ENCODE measurements at places on chromosomes 5 and 9.
A peak's percentile ranks its signal among the peaks of the same experiment; 100 is the strongest.

- no peak for DNase-seq
These were observed 56.6 kb downstream of the KCNN2 start for GRCh38 chr5:114418176-114419066.

- DNase-seq, result no peak
These were observed 630.3 kb downstream of the ISL1 start for GRCh38 chr5:52013523-52013922.

GRCh38 chr9:126500600-126501382, 112.9 kb upstream of the LMX1B start:
- peak; percentile 23 for DNase-seq

GRCh38 chr5:168152660-168153059, 138.8 kb upstream of the WWC1 start:
- DNase-seq, result peak; percentile 51

DNA sequence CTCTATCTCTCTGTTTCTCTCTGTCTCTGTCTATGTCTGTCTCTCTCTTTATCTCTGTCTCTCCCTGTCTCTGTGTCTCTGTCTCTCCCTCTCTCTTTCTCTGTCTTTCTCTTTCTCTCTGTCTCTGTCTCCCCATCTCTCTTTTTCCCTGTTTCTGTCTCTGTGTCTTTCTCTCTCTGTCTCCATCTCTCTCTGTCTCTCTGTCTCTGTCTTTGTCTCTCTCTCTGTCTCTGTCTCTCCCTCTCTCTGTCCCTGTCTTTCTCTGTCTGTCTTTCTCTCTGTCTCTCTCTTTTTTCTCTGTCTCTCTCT, 2.1 kb upstream of the SLC6A19 start:
- no peak for DNase-seq

GRCh38 chr5:54095969-54096368, 214.4 kb downstream of the ARL15 start:
- no peak for DNase-seq

DNA sequence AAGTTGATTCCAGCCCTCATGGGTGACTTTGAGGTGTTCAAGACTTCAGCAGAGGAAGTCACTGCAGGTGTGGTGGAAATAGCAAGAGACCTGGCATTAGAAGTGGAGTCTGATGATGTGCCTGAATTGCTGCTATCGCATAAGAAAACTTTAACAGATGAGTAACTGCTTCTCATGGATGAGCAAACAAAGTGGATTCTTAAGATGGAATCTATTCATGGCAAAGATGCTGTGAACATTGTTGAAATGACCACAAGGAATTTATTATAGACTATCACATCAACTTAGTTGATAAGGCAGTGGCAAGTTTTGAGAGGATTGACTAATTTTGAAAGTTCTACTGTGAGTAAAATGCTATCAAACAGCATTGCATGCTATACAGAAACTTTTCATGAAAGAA, 17.1 kb upstream of the POU4F3 start:
- no peak for DNase-seq

GRCh38 chr9:93702261-93702660, 125.9 kb downstream of the PHF2 start:
- no peak for DNase-seq

DNA sequence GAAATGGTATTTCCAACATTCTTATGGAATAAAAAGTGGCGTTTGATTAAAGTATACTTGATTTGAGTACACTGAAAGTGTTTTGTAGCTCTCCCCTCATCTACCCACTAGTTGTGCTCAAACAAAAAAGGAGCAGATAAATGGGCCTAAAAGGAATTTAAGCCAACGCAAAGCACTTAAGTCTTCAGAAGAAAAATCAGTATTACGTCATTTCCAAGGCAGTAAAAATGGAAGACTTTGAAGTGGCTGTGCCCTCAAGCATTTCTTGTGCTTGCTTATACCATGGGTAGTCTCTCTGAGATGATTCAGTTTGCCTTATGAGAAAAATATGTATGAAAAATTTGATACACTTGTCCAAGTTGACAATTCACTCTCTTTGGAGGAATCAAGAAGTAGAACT, 279.9 kb upstream of the CD180 start:
- DNase-seq, result peak; percentile 79
